MCF 10A (cell line): ENCODE measurements at places on chromosomes 6 and 20. TPM values are rescaled to one million over a fixed set of nuclear protein-coding genes. Genes with fewer than 3 reads are reported as not detected.

DNA sequence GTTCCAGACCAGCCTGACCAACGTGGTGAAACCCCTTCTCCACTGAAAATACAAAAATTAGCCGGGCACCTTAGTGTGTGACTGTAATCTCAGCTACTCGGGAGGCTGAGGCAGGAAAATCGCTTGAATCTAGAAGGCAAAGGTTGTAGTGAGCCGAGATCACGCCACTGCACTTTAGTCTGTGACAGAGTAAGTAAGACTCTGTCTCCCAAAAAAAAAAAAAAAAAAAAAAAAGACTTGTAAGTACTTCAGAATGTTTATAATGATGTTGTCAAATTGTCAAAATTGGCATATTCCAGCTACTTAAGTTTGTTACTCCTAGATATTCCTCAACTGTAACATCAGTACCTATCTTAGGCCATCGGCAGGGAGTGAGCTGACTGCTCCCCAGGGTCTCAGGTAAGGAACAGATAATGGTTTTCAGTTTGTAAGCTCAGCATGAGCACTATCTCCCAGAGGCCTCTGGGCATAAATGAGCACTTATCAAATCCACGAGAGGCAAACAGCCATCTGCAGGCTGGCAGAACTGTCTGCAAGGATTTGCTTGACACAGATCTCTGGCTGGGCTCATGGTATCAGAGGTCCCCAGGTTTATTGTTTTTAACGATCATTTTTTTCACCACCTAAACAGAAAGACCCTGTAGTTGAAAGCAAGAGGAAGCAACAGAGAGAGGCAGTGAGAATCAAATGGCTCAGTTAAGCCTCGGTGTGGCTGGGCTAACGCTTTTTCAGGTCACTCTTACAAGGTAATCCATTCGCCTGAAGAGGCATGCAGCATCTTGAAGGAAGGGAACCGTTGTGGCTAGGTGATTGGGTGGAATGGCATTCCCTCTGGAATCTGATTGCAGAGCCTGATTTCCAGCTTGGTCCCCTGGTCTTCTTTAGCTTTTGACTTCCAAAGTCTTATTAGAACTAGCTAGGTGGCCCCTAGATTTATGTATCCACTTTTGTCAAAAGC is 115.9 kb downstream of the LY86 start:
- no peak overlapping the region for H3K4me3 ChIP-seq
- no peak for DNase-seq
- H3K36me3 ChIP-seq, result no peaks in the 10 kb centered on the region
- no peaks in the 10 kb centered on the region for H3K27me3 ChIP-seq
- no peak overlapping the region for H3K27ac ChIP-seq

- no peaks in the 10 kb centered on the region for H3K4me1 ChIP-seq
- no peaks in the 10 kb centered on the region for H3K27me3 ChIP-seq
- H3K27ac ChIP-seq, result no peak overlapping the region
- H3K36me3 ChIP-seq, result no peaks in the 10 kb centered on the region
- DNase-seq, result peak; percentile 23
- no peak overlapping the region for H3K4me3 ChIP-seq
Observed at GRCh38 chr20:8361006-8361652, 229.1 kb downstream of the PLCB1 start.

DNA sequence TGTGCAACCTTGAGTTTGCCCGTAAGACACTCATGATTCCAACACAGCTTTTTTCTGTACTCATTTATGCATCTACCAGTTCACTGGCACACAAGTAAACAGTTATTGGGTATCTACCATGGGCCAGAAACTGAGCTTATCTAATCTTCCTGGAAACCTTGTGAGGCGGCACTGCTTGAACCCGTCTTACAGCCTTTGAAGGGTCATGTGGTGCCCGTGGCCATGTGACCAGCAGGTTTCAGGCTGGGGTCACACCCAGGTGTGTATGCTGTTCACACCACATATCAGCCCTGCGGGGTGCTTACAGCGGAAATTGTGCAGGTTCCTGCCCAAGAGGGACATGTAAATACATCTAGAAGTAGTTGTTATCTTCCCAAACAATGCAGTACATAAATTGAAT is 6.1 kb downstream of the THBD start:
- DNase-seq, result no peak
- no peaks in the 10 kb centered on the region for H3K27me3 ChIP-seq
- no peak overlapping the region for H3K27ac ChIP-seq
- peaks cover 34% of the 10 kb centered on the region for H3K4me1 ChIP-seq
- no peak overlapping the region for H3K4me3 ChIP-seq
- H3K36me3 ChIP-seq, result no peaks in the 10 kb centered on the region

DNA sequence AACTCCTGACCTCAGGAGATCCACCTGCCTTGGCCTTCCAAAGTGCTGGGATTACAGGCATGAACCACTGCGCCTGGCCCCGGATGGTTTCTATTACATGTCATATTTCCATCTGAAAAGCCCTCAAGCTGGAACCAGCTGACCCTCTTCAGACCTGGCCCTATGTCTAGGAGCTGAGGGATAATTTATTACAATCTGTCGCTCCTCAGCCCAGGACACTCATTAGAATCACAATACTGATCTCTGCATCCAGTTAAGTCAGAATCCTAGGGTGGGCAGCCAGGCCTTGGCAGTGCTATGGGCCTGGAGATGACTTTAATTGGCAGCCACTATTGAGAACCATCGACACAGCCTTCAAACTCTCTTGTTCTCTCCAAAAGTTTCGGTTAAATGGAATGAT is 162.6 kb upstream of the SNX9 start:
- H3K4me1 ChIP-seq, result no peaks in the 10 kb centered on the region
- H3K36me3 ChIP-seq, result no peaks in the 10 kb centered on the region
- H3K27ac ChIP-seq, result no peak overlapping the region
- no peak for DNase-seq

DNA sequence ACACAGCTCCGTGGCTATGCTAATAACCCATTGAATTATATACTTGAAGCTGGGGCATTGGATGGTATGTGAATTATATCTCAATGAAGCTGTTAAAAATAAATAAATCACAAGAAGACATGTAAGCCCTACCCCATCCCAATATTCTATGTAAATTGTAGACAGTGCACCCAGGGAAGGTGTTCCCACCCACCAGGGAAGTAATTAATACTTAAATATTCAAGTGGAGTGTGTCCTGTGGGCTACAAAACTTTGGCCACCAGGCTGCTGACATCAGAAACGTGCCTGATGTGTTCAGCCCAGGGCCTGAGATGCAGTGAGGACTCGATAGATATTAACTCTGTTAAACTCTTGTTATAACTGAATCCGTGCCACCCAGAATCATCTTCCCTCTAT is 240.4 kb upstream of the RREB1 start:
- H3K4me1 ChIP-seq, result no peaks in the 10 kb centered on the region
- H3K4me3 ChIP-seq, result no peak overlapping the region
- DNase-seq, result no peak
- H3K36me3 ChIP-seq, result no peaks in the 10 kb centered on the region
- no peaks in the 10 kb centered on the region for H3K27me3 ChIP-seq

DNA sequence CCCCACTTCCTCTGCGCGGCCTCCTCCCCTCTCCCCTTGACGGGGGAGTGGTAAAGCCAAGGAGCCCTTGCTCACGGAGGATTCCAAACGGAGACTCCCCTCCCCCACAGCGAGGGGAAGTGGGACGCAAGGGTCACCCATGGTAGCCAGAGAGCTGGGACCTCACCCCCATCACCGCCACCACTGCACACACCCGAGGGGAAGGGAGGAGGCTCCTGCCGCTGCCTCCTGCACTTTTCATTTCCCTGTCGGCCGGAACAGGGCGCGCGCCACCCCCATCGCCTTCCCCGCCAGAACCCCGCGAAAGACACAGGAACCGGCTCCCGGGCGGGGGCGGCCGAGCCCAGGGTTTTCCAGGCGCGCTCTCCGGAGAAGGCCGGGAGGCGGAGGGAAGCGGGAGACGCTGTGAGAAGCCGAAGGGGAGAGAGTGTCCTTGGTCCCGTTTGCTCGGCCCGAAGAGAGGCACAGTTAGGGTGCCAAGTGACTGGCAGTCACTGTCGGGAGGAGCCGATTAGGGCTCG is 789 bp downstream of the CCND3 start:
- peaks cover 53% of the 10 kb centered on the region for H3K36me3 ChIP-seq
- peak overlapping the region; percentile 59 for H3K27ac ChIP-seq
- H3K27me3 ChIP-seq, result no peaks in the 10 kb centered on the region
- DNase-seq, result peak; percentile 31
- peaks cover 31% of the 10 kb centered on the region for H3K4me1 ChIP-seq
- peak overlapping the region; percentile 85 for H3K4me3 ChIP-seq

The PRICKLE4 gene
- 0.93 and 1.5 TPM in 2 replicates for total RNA-seq
